ENCODE measurements at places on chromosomes 5 and 9.

DNA sequence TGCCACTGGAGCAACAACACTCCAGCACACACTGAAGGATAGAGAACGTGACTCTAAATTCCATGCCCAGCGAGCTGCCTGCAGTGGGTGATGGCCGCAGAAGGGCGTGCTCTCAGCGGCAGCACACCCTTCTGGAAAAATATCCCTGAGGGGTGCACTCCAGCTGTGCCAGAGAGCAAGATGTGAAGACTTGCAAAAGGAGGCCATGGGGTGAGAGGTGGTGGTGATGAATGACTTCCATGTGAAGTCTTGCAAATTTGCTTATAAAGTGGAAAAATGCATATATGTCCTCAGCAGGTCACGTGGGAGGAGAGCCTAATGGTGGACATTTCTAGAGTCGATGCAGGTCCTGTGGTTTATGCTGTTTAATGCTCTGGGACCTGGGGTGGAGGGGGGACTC lies 39.8 kb upstream of the COL5A1 start:
- no peak for DNase-seq

DNA sequence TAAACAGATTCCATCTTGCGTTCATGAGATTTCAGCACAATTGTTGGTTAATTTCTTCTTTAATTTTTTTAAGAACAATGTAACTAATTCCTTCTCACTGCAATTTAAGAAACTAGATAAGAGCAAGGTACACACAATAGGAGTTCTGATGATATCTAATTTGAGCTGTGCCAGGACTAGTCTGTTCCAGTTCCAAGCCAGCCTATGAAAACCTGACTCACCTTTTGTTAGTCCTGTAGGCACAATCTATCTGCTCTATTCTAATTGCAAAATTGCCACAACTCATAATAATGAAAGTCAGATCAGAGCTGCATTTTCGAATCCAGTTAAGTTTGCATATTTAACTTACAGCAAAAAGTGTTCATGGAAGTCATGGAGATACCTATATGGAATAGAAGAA lies 494.1 kb upstream of the TUSC1 start:
- no peak for DNase-seq

DNA sequence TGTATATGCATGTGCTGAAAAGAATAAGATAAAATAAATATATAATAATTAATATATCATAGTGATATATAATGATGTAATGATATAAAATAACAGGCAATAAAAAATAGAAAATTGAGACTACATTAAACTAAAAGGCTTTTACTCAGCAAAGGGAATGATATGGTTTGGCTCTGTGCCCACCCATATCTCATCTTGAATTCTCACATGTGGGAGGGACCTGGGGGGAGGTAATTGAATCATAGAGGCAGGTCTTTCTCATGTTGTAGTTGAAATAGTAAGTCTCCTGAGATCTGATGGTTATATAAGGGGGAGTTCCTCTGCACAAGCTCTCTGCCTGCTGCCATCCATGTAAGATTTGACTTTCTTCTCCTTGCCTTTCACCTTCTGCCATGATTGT lies 1550.9 kb upstream of the CDH6 start:
- no peak for DNase-seq

GRCh38 chr5:158200619-158201018 lies 341.7 kb upstream of the CLINT1 start:
- DNase-seq: no peak

GRCh38 chr5:169832845-169833244 lies 147.4 kb downstream of the INSYN2B start:
- DNase-seq: no peak

GRCh38 chr5:143714629-143715028 lies 97.3 kb upstream of the HMHB1 start:
- peak; percentile 41 for DNase-seq

DNA sequence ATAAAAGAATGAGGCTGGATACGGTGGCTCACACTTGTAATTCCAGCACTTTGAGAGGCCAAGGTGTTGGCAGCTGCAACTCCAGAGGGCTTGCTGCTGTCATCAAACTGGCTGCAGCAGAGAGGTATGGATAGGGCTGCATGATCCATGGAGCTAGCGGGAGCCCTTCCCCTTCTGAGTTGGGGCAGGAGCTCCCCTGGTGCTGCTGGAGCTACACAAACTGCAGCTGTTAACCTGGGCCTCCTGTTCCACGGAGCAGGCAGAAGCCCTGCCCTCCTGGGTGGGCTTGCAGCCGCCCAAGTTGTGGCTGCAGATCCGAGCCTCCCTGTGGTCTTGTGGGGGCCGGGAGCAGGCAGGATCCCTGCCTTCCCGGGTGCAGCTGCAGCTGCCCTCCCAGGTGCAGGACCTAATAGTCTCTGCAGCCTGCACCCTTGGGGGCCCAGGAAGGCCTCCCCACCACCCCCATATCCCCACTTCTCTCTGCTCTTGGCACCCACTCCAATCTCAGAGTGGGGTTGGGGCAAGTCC lies 15.8 kb downstream of the CDC25C start:
- no peak for DNase-seq

- no peak for DNase-seq
These were observed 365.9 kb downstream of the ZSWIM6 start for GRCh38 chr5:61697809-61698558.

DNA sequence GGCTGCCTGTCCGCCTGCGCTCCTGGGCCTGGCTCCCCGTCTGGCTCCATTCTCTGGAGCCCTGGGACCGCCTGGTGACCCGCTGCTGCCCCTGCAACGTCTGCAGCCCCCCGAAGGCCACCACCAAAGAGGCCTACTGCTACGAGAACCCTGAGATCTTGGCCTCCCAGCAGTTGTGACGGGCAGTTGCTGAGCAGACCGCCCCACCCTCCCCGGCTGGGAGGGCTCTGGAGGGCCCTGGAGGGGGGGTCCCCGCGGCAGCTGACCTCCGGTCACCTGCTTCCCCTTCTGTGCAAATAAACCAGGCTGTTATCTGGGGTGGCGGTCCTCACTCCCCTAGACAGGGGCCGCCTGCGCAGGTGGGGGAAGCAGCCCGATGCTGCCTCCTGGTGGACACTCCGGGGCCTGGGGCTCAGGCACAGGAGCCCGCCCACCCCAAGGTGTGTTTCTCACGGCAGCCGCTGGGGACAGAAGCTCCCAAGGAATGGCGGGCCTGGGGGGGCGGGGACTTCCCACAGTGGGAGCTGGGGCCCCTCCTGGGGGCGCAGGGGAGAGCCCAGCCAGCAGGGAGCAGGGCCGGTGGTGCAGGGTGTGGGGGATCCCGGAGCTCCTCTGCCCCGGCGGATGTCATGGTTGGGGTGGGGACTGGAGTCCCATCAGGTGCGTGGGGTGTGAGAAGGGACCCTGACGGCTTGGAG lies 4.7 kb upstream of the TUBB4B start:
- peak; percentile 86 for DNase-seq

DNA sequence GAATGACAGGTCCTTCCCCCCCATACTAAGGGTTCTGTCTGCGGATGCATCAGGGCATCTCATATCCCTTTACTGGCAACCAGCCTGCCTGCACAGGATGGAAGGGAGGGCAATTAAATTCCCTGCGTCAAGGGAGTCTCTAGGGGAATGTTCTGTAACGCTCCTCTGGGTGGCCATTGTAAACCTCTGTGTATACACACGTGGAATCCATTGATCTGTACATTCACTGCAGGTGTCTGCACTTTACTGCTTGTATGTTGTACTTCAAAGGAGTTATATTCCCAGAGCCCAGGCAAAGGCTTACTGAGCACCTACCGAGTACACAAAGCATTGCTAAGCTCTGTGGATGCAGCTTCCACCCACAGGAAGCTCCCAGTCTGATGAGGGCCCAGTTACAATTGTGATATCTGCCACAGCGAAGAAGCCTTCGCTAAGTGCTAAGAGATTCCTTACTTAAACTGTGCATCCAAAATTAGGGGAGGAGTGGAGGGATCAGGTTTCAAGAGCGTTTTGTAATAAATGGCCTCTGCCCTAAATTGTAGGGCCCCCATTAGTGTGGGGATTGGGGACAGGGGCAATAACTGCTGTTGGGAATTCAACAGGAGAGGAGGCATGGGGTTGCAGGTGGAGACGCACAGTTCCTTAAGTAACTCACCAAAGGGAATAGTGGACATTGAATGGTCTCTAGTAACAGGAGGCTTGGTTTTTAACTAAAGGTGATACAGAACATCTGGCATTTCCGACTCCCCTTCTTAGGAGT lies 1.5 kb upstream of the RETREG1 start:
- no peak for DNase-seq

DNA sequence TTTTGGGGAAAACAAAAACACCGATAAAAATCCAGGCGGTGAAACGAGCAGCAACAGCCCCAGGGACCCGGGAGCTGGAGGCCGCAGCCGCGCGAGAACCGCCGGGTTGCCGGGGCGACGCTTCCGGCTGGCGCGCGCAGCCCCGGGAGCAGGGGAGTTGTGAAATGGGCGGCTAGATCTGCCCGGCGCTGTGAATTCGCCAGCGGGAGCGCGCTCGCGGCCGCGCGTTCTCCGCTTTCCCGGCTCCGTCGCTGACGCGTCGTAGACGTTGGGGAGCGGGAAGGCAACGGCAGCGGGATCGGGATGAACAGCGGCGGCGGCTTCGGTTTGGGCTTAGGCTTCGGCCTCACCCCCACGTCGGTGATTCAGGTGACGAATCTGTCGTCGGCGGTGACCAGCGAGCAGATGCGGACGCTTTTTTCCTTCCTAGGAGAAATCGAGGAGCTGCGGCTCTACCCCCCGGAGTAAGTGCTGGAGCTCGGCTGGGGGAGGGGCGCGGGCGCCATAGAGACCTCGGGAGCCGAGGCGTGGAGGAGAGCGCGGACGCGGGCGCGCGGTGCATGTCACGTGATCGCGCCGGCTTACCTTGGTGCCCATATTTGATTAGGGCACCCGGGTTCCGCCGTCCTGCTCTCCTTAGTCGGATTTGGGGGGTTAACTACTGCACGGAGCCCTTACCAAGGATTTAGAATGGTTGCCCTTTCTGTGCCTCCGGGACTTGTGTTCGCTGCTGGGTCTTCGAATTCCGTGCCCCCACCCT lies at the start of gene SREK1:
Gene SREK1 (plus strand): TSS at position 227 of the 760 bp plus-strand sequence. CDS start 77 bp downstream, at position 304.
- peak; percentile 90 for DNase-seq

DNA sequence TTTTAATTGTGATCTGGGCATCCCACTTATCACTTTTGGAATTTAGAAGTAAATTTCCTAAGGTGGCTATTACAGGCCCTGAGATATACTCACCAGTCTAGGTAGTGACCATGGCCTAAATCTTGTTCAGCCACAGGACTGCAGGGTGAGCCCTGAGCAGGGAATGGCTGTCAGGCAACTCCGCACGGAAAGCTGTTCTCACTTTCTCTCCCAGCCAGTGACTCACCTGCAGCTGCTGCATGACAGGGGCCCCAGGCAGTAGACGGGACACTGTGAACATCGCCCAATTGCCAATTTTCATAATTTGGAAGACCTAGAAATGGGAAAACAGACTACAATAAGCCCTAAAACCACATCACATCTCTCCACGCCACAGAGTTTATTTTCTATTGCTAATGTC lies 69.6 kb upstream of the TAF1L start:
- no peak for DNase-seq

DNA sequence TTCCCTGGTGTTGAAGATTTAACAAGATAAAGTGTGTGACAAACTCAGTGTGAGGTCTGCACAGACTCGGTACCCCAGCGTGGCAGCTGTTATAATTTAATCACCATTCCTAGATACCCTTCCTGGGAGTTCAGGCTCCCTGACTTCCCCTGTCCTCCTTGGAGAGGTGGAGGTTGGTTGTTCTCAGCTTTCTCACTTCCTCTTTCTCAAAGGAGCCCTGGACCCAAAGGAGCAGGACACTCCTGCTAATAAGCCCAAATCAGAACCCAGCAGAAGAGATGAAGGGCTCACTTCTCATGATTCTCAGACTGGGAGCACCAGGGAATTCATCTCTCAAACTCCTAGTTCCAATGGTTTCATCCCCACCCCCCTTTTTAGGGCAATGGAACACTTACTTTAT lies 58.2 kb downstream of the GTF3C4 start:
- no peak for DNase-seq

- DNase-seq: no peak
These were observed 417.7 kb downstream of the TAF11L14 start for GRCh38 chr5:18051953-18052352.

DNA sequence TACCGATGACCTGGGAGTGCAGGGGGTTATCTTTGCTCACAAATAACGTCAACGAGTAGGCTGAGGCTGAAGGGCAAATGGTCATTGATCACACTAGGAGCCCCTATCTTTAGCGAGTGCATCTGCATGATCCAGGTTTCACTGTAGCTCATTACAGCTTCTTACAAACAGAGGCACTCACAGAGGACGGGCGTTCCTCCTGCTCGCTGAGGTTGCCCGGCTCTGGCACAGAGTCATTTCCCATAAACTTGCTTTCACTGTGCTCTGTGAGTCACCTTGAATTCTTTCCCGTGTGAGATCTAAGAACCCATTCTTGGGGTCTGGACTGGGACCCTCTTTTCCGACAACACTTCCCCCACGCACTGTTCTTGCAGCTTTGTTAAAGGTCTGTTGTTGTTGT lies 1.9 kb upstream of the PAEP start:
- no peak for DNase-seq
